COR-L47 (cell line): ENCODE measurements at places on chromosomes 11 and 22.

DNA sequence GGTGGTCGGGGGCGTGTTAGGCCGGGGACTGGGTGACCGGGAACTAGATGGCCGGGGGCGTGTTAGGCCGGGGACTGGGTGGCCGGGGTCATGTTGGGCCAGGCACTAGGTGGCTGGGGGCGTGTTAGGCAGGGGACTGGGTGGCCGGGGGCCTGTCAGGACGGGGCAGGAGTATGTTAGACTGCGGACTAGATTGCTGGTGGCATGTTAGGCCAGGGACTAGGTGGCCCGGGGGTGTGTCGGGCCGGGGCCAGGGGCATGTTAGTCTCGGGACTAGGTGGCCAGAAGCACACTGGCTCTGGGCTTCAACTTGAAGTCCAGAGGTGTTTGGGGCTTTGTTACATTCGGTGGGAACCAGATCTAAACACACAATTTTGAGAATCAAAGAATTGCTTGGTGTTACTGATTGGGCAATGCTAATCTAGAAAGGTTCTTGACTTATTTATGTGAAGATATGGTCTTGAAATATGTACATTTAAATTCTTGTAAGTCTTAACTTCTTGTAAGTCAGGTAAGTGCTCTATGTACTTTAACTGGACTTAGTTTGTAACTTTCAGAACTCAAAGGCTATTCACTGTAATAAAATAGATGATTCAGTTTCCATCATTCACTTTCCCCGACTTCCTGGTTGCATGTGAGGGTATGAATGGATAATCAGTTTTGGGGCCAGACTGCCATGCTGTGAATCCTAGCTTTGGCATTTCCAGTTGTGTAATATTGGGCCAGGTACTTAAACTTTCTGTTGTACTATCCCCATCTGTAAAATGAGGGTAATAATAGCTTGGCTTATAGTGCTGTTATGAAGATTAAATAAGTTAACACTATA, 1.1 kb downstream of the EXT2 start:
- DNase-seq: no peak

- DNase-seq: no peak
Measured at GRCh38 chr11:109984634-109985289, 108.4 kb upstream of the ZC3H12C start.

- no peak for DNase-seq
Measured at GRCh38 chr11:120807414-120808150, 216.3 kb upstream of the TBCEL start.

GRCh38 chr22:46797355-46797754, 34.9 kb downstream of the TBC1D22A start:
- DNase-seq: no peak

DNA sequence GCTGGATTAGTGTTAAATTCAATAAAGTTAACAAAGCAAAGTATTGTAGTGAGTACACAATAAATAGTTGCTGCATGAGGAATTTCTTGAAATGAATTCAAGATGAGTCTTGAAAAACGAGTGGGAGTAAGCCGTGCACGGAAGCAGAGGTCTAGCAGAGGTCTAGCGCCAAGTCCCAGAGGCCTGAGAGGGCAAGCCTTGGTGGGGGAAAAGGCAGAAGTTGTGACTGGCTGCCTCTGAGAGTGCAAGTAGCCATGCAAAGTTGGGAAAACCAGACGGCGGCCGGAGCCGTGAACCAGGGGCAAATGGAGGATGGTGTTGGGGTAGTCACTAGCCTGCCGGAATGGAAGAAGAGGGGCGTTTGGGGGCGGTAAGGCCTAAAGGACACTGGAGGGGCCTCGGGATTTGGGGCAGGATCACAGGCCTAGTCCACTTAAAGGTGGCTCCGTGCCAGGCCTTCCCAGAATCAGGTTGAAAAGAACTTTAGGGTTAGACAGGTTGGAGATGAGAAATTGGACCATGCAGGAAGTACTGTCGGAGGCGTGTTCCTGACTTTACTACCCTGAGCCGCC, 379 bp upstream of the SLC3A2 start:
- no peak for DNase-seq
